ENCODE measurements at places on chromosomes 16 and 17.

DNA sequence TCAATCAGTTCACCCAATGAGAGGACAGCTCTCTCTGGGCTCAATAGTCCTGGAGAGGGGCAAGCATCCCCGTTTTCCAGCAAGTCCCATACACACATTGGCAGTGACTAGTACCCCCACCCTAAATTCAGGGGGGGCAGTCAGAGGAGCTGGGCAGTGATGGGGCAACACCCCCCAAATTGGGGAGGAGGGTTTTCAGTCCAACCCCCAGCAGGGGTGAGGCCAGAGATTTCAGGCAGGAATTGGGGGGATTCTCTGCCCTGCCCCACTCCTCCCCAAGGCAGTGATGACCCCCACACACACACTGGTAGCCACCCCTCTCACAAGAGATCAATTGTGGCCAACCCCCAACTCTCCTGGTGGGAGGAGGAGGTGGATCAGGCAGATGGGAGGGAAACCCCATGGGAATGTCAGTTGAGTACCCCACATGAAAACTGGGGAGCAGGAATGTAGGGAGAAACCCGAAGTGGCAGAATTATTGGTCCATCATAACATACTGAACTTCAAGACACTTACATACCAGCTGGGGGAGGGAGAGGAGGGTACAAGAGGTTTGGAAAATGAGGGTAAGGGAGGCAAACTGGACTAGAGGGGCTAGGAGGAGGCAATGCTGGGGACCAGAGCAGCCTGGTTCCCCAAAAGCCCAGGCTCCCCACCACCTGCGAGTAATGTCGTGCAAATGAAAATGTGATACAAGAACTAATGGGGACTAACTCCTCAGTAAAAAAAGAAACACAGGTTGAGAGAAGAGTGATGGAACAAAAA is 3.1 kb downstream of the VAMP2 start:
- no peak for DNase-seq

- peak; percentile 79 for DNase-seq
Measured at GRCh38 chr16:68704232-68704867, 32.7 kb upstream of the CDH1 start.

DNA sequence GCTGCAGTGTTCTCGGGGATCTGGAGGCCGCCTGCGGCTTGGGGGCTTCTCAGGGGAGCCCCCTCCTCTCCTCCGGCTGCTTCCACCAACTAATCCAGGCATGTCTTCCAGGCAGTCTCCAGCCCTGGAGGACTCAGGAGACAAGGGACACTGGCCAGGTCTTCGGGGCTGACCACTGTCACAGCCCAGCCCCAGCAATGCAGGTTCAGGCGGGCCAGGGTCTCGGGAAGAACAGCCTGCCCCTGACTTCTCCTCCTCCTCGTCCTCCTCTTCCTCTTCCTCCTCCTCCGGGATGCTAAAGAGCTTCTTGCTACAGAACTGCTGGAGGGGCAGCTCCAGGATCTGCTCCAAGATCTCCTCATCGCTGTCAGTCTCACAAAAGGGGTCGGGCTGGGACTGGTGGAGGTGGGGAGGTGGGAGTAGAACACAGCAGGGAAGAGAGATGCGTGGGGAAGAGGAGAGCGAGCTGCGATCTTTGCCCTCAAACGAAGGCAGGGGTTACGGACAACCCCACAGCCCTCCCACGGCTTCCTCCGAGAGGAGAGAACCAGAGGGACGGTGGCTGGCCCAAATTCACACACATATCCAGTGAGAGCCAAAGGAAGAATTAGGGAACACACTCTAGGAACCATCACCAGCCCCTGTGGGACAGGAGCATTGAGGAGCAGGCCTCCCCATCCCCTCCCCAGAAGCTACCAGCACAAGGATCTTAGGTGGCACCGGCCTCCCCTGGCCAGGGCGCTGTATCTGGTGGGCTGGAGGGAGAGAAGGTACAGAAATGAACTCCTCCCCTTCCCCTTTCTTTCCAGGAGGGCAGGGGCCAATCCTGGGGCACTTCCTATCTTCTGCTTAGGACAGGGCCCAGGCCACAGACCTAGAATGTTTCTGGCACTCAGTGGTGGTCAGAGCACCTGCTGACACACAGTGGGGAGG is 19.3 kb downstream of the TSPOAP1 start:
- DNase-seq: no peak

DNA sequence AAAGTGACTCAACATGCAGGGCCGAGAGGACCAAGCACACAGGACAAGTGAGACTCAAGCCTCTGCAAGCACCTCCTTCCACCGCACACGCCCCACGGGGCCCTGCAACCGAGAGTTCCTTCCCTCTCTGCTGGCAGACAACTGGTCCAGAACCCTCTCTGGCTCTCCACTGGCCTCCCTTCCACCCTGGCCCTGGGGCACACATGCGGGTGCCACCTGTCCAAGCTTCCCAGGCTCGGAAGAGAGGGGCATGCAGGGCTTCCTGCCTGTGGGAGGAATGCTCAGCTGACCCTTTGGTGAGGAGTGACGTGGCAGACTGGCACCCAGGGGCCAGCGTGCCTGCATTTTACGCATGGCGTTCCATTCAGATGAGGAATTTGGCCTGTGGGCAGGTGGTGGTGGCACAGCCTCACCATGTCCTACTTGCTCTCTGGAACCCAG is 59.8 kb downstream of the PIPOX start:
- DNase-seq: no peak

GRCh38 chr17:14228903-14229302 is 7.8 kb downstream of the CDRT15 start:
- DNase-seq: no peak

DNA sequence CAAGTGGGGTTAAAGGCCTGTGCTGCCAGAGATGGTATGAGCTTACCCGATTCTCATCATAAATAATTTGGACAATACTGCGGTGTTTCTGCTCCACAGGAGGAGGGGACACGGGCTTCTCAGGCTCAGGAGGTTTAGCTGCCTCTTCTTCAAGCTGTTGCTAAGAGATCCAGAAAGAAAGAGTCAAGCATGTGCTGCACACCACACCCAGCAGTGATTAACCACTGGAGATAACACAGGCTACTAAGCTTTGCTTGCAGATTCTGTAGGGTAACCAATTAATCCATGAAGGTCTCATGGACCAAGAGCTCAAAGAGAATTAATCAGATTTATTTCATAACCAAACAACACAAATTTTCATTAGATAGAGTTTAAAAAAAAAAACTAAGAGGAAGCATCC is 56.6 kb downstream of the NCOR1 start:
- no peak for DNase-seq

DNA sequence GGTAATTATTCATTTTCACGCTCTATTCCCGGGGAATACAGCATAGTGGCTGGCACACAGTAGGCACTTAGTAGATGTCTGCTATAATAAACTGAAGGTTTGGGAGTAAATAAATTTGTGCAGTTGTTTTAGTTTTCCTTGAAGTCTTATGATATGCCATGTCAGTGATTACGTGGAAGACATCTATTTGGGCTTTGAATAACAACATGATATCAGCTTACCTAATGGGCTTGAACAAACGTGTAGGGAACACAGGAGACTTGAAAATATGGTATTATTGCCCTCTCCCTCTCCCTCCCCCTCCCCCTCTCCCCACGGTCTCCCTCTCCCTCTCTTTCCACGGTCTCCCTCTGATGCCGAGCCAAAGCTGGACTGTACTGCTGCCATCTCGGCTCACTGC is 36.3 kb upstream of the NETO2 start:
- DNase-seq: no peak

- no peak for DNase-seq
Measured at GRCh38 chr17:39351508-39351907, 49.9 kb downstream of the FBXL20 start.

Measured in activated CD4-positive, alpha-beta T cell treated with anti-CD3 and anti-CD28 coated beads for 48 hours (primary cell).